Stimulated activated CD4-positive, alpha-beta T cell treated with anti-CD3 and anti-CD28 coated beads, Interleukin-2, amount 100 ng/mL, for 24 hours (primary cell): ENCODE measurements at places on chromosomes 5 and 9.
A peak's percentile ranks its signal among the peaks of the same experiment; 100 is the strongest.

- DNase-seq = no peak
Observed at GRCh38 chr5:61414806-61415205, 82.7 kb downstream of the ZSWIM6 start.

GRCh38 chr5:170641589-170642031, 137.8 kb downstream of the KCNIP1 start:
- DNase-seq = no peak

- DNase-seq = no peak
Observed at GRCh38 chr5:14644623-14645237, 19.8 kb upstream of the OTULIN start.

- no peak for DNase-seq
Observed at GRCh38 chr9:121700165-121700831, 48.9 kb downstream of the DAB2IP start.

DNA sequence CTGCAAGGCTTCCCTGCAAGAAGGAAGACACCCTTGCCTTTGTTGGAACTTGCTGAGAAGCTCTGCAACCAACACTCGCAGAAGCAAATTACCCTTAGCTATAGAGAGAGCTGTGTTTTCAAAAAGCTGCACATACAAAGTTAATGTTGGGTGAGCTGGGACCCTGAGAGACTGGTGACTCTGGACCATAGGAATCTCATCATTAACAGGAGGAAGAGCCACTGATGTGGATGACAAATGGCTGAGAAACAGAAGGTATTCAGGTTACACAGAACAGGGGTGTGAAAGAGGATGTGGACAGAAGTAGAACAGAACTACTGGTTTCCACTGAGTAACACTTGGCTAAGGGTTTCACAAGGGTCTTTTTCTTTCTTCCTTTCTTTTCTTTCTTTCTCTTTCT, 493.5 kb downstream of the IRX1 start:
- DNase-seq = no peak

- DNase-seq = no peak
Observed at GRCh38 chr9:17839776-17840175, 260.9 kb downstream of the SH3GL2 start.

DNA sequence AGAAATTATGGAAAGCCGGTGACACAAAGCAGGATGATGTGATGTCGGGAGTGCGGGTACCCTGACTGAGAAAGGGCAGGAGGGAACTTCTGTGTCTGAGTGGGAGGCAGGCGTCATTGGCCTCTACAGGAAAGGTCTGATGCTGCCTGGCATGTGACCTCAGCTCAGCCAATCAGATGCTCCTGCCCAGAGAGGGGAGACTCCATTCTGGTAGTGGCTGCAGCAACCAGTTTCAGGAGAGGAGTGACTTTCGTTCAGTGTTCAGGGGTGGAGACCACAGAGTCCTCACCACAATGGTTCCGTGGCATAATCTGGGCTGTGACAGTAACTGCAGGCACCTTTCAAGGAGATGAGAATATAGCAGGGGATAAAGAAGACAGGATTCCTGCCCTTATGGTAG, 6.7 kb upstream of the SFXN1 start:
- peak; percentile 43 for DNase-seq
